ENCODE measurements at places on chromosomes 7 and 10.

DNA sequence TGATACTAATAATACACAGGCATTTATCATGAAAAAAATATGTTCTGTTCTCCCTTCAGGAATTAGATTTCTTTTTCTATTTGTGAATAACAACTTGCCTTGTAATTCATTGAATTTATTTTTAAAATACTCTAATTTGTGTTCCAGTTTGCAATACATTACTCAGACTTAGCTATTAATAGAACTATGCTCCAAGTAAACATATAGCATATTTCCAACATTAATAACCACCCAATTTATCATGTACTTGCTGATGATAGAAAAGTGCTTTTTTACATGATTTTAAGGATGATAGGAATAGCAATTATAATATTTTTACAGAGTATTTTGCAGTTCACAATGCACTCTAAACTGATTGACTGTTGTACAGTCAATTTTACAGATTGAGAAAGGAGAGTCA lies 338.8 kb upstream of the SEMA3D start:
- no peak for DNase-seq

- peak; percentile 48 for DNase-seq
Measured at GRCh38 chr10:11551916-11552602, 59.4 kb downstream of the USP6NL start.

DNA sequence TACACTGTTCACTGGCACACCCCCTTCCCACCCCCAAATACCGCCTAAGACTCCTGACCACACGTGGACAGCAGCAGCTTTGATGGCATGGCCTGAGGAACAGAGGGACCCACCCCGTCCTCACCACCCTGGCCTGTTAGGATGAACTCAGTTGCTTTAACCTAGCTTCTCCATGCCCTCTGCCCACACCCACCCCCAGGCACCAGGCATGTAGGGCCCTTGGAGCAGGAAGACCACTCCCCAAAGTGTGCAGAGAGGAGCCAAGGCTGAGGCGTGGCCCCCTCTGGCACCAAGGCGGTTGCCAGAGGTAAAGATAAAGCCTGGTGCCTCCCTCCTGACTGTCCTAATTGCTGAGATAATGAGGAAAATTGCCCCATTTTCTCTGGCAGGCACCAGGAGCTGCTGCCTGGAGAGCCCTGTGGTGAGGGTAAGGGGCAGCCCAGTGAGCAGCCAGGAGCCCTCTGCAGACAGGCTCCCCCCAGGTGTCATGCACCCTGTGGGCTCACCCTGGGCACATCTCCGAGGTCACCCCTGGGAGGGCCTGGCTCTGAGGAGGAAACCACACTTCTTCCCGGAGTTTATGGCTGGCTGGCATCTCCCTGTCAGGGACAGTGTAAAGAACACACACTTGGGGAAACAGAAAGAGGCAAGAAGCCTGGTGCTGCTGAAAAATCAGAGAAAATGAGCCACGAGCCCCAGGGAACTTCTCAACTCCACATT lies 47.7 kb downstream of the LRRC20 start:
- no peak for DNase-seq

DNA sequence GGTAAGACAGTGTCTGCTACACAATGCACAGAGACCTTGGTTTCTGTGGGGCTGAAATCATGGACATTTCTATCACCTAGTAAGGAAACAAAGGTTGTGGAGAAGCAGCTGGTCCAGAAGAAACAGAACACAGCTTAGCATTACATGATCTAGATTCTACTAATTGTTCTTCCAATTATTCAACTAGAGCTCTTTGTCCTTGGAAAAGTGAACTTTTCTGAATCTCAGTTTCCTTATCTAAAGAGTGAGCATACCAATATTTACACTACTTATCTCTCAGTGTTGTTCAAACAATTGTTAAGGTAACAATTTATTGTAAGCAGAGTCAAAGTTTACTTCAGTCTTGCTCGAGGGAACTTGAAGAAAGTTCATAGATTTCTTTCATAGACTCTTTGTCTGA lies 42.3 kb upstream of the TRIM24 start:
- DNase-seq: no peak

- DNase-seq: no peak
Measured at GRCh38 chr10:111023060-111023459, 53.8 kb upstream of the ADRA2A start.

GRCh38 chr7:1639071-1639470 lies 31.0 kb upstream of the ELFN1 start:
- DNase-seq: no peak

- no peak for DNase-seq
Measured at GRCh38 chr10:27784272-27784671, 38.7 kb upstream of the MKX start.

GRCh38 chr7:121313793-121314676 lies 14.8 kb upstream of the WNT16 start:
- no peak for DNase-seq

- no peak for DNase-seq
Measured at GRCh38 chr10:132653721-132654120, 116.1 kb downstream of the INPP5A start.

- no peak for DNase-seq
Measured at GRCh38 chr10:6346631-6347030, 143.9 kb downstream of the PFKFB3 start.

- DNase-seq: no peak
Measured at GRCh38 chr10:110387617-110387982, 82.9 kb upstream of the SMNDC1 start.

GRCh38 chr7:50209461-50210135 lies 94.9 kb upstream of the IKZF1 start:
- DNase-seq: no peak

GRCh38 chr7:16171928-16172327 lies 249.4 kb downstream of the CRPPA start:
- peak; percentile 0 for DNase-seq

GRCh38 chr10:118234683-118235082 lies 107.4 kb downstream of the FAM204A start:
- no peak for DNase-seq

GRCh38 chr10:31721096-31721495 lies 207.5 kb downstream of the ARHGAP12 start:
- DNase-seq: no peak

- DNase-seq: peak; percentile 30
Measured at GRCh38 chr10:116768786-116769185, 26.4 kb upstream of the HSPA12A start.

- DNase-seq: no peak
Measured at GRCh38 chr7:137753575-137753947, 93.2 kb downstream of the DGKI start.

DNA sequence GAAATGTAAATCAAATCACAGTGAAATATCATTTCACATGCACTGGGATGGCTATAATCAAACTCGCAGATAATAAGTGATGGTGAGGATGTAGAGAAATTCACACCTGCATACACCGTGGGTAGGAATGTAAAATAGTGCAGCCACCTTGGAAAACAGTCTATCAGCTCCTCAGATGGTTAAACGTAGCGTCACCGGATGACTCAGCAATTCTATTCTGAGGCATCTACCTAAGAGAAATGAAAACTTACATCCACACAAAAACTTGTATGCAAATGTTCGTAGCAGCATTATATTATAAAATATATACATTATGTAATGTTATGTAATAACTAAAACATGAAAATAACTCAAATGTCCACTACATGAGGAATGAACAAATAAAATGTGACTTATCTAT lies 38.9 kb downstream of the SH3PXD2A start:
- DNase-seq: no peak

- no peak for DNase-seq
Measured at GRCh38 chr10:29540016-29540415, 94.8 kb downstream of the SVIL start.

DNA sequence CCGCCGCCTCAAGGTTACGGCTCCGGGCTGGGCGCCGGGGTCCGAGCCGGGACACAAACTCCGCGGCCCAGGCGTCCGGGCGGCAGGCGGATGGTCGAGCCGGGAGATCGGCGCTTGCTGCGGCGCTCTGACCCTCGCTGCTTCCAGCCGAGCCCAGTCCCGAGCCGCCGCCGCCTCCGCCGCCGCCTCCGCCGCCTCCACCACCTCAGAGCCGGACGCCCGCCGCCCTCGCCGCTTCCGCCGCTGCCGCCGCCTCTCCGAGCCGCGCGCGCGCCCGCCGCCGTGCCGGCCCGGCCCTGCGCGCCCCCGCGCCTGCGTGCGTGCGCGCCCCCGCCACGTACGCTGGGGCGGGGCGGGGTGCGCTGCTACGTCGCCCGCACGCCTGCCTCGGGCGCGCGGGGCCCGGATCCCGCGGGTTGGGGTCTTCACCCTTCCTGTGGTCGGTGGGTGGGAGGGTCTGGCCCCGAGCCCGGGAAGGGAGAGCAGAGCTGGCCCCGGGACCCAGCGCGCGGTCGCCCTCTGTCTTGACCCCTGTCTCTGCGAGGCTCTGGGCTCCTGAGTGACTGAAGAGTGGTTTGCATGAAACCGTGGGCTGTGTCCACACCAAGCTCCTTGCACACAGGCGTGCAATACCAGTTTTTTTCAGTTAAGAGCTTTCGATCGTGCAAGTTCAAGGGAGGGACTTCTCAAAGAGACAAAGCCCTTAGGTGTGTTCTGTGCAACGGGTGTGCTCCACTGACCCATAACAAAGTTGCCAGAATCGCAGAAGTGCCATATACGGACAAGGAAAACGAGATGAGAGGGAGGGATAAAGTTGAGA lies at the start of gene SMURF1:
SMURF1 (minus strand) TSS at position 256 of the 820 bp plus-strand sequence. CDS start 328 bp downstream, outside the sequence.
- peak; percentile 62 for DNase-seq

GRCh38 chr7:9242636-9243035 lies 809.2 kb downstream of the NXPH1 start:
- no peak for DNase-seq

DNA sequence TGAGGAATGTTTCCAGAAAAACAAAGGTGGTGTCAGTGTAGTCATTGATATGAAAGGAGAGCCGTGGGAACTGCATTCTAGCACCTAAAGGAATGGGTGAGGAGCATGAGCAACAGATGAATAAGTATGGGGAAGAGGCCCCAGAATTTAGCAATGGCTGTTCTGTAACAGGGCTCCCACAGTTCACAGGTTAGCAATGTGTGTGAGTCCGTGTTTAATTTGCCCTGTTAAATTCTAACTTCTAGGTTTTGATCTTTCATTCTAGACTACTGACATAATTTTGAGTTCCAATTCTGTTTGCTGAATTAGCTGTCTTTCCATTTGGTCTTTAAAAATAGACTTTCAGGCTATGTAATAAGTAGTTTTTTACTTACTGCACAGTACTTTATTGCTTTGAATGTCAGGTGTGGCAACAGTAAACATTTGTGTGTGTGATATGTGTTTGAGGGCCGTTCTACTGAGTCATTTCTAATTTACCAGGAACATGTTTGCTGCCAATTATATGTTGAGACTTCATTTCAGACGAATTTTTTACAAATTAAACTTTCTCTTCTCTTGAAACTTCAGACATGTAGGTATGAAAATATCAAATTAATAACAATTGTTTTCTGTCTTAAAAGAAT lies 8.8 kb downstream of the STK17A start:
- no peak for DNase-seq

- no peak for DNase-seq
Measured at GRCh38 chr7:158255156-158255555, 332.5 kb downstream of the PTPRN2 start.

DNA sequence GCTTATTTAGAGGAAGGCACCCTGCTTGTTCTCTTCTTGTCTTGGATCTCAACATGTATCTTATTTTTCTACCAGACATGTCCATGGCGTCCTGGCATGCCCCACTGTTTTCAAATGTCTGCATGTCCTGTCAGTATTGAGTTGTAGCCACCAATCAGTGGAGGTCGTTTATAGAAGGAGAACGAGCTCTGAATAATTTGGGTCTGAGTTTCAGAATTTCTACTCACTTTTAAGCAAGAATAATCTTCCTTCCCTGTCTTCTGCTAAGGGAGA lies 2.9 kb upstream of the HOXA13 start:
- no peak for DNase-seq

- DNase-seq: no peak
Measured at GRCh38 chr10:31994926-31995325, 61.3 kb downstream of the KIF5B start.

- DNase-seq: no peak
Measured at GRCh38 chr7:39051707-39052106, 74.0 kb downstream of the POU6F2 start.

GRCh38 chr7:45001138-45001694 lies 1.2 kb downstream of the CCM2 start:
- no peak for DNase-seq

DNA sequence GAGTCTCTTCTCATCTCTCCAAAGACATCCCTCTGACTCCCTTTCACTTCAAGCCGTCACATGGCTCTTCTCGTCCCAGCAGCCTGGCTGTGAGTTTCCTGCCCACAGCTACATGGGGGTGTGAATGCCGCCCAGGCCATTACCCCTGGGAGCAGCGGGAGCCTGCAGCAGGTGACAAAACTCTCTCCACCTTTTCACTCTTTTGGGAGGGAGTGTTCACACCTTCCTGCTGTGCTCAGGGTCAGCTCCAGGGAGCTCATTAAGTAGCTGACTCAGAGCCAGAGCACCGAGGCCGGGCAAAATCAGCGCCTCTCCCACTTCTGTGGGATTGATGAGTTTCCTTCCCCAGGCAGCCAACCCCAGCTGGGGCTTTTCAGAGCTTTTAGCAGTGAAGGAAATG lies 271.3 kb downstream of the TYW1 start:
- no peak for DNase-seq

- DNase-seq: no peak
Measured at GRCh38 chr7:98251231-98251600, 816 bp downstream of the TECPR1 start.

GRCh38 chr10:124677749-124678556 lies 66.2 kb downstream of the FAM53B start:
- DNase-seq: peak; percentile 44

DNA sequence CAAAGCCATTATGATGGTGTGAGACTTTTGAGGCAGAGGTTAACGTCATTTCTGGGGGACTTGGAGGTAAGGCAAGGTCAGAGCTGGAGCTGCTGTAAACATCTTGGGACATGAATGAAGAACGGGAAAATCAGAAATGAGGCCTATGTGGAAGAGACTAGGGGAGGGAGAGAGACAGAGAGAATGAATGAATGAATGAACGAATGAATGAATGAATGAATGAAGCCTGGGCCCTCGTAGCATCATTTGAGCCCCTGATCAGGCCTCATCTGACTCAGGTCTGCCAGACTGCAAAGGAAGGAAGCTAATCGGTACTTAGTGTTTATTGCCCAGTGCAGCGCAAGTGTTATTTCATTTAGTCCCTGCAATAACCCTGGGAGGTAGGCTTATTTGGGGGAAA lies 79.6 kb downstream of the SLIT1 start:
- DNase-seq: no peak

- DNase-seq: no peak
Measured at GRCh38 chr10:99804471-99804870, 22.0 kb downstream of the ABCC2 start.

GRCh38 chr10:81179805-81180452 lies 642.2 kb downstream of the SH2D4B start:
- DNase-seq: no peak

DNA sequence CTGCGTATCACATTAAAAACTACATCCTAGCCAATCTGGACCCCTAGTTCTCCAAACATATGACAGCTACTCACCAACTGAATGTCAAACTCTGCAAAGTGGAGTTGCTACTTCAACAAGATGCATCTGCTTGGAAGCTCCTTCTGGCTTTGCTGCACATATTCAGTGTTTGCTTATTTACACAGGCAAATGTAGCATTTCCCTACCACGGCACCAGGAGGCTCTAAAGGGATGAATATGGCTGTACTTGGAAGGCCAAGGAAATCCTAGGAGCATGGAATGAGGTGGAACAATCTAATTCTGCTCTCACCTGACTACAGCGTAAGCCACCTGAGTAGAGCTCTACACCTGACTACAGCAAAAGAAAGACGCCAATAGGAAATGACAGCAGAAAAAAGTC lies 39.7 kb downstream of the MTPAP start:
- DNase-seq: no peak

GRCh38 chr10:132187430-132188138 lies 836 bp downstream of the DPYSL4 start:
- peak; percentile 40 for DNase-seq

- no peak for DNase-seq
Measured at GRCh38 chr10:126705131-126705530, 34.6 kb upstream of the C10orf90 start.

Measured in hepatic stellate cell (primary cell).